Naive thymus-derived CD4-positive, alpha-beta T cell (primary cell): ENCODE measurements at places on chromosomes 3 and 15. TPM values are rescaled to one million over a fixed set of nuclear protein-coding genes. Genes with fewer than 3 reads are reported as not detected.

DISP2 gene
- total RNA-seq, result not detected

CYP19A1 gene
- total RNA-seq, result not detected

AKAP13 gene
- 400 TPM for total RNA-seq

MST1 gene
- 9.6 TPM for total RNA-seq
